ENCODE measurements at places on chromosomes 1 and 21.

- DNase-seq = no peak
These were observed 79.7 kb downstream of the PDE9A start for GRCh38 chr21:42733037-42733627.

GRCh38 chr1:17913326-17914115, 158.4 kb downstream of the ACTL8 start:
- no peak for DNase-seq

DNA sequence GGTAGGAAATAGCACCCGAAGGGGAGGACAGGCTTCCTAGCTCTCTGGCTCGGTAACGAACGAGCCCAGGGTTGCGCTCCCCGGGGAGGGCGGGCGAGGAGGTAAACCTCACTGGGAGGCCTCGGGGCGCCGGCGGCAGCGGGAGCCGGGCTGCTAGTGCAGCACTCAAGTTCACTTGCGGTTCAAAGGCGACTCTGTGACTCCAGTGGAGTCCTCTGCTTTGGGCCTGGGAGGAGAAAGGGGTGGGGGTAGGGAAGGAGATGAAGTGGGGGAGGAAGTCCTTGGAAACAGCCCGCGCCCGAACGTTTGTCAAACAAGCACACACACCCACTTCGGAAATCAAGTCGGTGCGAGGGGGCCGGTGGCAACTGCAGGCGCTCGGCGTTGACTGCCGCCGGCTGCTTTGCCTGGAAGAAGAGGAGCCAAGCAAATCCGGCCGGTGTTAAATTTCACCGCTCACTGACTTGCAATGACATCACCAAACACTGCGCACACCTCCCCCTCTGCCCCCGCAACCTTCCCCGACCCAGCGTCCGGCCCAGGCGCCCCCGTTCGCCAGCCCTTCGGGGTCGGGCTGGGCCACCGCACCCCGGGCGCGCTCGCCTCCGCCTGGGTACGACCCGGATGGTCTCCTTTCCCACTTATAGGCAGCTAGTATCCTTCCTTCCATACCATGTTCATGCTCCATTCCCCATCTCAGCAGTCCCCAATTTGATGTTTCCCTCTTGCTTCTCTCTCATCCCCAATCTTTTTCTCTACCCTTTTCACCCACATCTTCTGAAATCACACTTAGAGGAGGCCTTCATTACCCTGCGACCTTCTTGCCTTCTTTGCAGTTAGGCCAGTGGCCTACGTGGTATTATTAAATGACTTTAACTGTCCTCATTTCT, at the start of gene COL24A1:
Gene COL24A1 (minus strand): TSS at position 207 of the 890 bp plus-strand sequence. CDS start 376 bp downstream, outside the sequence.
- no peak for DNase-seq

GRCh38 chr1:199821029-199821779, 206.3 kb upstream of the NR5A2 start:
- DNase-seq = no peak

DNA sequence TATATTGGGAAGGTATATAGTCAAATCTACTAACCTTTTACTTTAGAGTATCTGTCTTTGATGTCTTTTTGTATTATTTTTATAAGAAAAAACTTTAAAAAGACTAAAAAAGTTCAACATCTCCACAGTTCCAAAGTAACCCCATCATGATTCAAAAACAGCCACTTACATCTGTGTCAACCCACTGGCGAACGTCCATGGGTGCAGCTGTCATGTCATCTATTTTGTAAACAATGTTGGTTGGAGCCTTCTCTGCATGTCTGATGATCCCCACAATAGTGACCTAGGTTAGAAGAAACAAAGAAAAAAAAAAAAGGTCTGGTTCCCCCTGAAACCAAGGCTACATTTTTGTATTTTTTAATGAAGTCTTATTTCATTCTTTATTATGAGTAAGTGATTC, 28.0 kb upstream of the SMPDL3B start:
- no peak for DNase-seq

Measured in GM12878 (cell line).